H4 (cell line): ENCODE measurements at places on chromosomes 2 and 18. TPM values are rescaled to one million over a fixed set of nuclear protein-coding genes. Genes with fewer than 3 reads are reported as not detected.

DNA sequence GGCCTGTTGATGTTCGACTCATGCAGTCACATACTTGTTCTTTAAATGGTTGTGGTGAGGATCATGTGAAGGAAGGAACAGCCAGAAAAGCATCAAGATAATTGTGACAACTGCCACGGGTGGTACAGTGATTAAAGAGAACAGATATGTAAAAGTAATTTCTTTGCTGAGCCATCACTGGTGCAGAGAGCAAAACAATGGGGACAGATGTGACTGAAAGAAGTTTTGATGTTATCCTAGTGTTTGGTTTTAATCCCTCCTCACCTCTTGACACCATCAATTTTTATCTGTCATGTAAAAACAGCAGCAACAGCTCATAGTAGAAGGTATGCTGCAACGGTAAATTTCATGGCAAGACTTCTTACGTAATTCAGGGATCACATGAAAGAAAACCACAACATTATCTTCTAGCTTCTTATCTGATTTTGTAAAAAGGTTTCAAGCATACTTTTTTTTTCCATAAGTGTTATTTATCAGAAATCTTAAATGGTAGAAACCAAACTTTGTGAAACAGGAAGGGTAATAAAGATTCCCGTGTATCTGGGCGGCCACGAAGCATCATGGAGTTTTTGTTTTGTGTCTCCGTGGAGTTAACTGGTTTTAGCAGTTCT is 65.2 kb downstream of the PLCL1 start:
- no peak for DNase-seq

- no peak for DNase-seq
These were observed 52.4 kb downstream of the STK39 start for GRCh38 chr2:168194784-168195522.

- no peak for DNase-seq
These were observed 17.5 kb downstream of the NOSTRIN start for GRCh38 chr2:168819829-168820489.

GRCh38 chr2:27756544-27757498 is 14.7 kb upstream of the MRPL33 start:
- DNase-seq: no peak

The CXCR4 gene
- 0.06 TPM in 1 of 2 replicates, not detected in the other for total RNA-seq

DNA sequence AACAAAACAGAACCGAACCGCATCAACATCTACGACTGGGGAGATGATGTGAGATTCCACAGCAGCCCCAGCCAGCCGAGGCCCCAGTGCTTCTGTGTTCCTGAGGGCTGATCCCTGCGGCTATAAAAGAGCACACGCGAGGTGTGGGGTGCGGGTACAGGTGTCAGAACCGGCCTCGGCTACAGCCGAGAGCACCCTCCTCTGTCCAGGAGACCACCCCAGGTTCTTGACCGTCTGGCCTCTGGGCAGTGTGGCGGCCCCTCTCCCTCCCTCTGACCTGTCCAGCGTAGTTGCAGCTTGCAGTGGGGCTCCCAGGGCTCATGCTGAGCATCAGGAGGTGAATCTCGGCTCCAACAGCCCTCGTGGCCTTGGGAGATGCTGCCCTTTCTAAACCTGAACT is 23.7 kb downstream of the RTP5 start:
- DNase-seq: no peak

The IL18R1 gene
- 2.0 and 2.8 TPM in 2 replicates for total RNA-seq

The SERPINB12 gene
- not detected in 2 replicates for total RNA-seq

The ANKRD30B gene
- total RNA-seq: 0.08 and 0.33 TPM in 2 replicates

The XIRP2 gene
- not detected in 2 replicates for total RNA-seq

The ACYP2 gene
- total RNA-seq: 6.9 and 15.8 TPM in 2 replicates

The LOXL3 gene
- total RNA-seq: 2.0 and 2.4 TPM in 2 replicates

The ANTXR1 gene
- 27.4 and 34.5 TPM in 2 replicates for total RNA-seq

GRCh38 chr18:23994361-23994902 is 20.1 kb upstream of the TTC39C start:
- DNase-seq: peak; percentile 95

The REG1A gene
- total RNA-seq: 0.49 and 0.95 TPM in 2 replicates

The IL1RN gene
- total RNA-seq: 0.17 TPM in 1 of 2 replicates, not detected in the other

DNA sequence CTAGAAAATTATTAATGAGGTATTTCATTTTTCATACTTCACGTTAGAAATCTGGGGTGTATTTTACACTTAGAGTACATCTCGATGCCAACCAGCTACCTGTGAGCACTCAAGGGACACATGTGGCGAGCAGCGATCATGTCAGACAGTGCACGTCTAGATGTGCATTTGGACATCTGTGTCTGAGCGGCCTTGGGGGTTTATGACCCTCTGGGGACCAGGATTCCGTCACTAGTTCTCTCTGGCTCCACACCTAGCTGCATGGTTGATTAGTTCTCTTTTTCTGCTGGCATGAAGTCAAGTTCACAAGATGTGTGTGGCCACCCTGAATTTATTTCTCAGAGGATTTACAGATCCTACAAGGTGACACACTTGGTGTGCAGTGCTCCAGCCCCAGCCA is 192.2 kb downstream of the TSN start:
- no peak for DNase-seq

- DNase-seq: no peak
These were observed 1.5 kb upstream of the BOLA3 start for GRCh38 chr2:74149247-74149525.

DNA sequence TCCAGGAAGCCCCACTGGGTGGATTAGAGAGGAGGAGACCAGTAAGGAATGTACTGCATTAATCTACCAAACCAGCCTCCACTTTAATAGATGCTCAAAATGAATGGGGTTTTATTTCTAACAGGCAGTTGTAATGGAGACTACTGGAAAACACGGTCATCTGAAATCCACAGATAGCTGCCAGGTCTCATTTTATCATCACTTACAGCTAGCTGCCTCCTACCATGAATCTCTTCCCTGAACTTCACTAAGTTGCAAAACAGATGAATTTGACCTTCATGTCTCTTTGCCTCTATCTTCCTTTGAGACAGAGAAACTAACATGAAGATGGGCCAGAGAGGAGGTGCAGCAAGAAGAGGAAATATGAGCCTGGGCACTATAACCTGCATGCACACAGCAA is 21.9 kb downstream of the ZBTB7C start:
- DNase-seq: no peak

DNA sequence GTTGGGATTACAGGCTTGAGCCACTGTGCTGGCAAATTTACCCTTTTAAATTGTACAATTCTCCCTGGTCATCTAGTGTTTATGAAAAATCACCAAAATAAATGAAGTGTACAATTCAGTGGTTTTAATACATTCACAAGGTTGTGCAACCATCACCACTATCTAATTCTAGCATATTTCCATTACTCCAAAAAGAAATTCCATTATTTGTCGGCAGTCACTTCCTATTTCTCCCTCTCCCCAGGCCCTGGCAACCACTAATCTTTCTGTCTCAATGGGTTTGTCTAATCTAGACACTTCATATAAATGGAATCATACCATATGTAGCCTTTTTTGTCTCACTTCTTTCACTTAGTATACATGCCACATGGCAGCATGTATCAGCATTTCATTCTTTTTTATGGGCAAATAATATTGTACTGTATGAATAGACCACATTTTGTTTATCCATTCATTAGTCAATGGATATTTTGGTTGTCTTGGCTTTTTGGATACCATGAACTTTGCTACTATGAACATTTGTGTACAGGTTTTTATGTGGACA is 12.6 kb upstream of the POLE4 start:
- no peak for DNase-seq

DNA sequence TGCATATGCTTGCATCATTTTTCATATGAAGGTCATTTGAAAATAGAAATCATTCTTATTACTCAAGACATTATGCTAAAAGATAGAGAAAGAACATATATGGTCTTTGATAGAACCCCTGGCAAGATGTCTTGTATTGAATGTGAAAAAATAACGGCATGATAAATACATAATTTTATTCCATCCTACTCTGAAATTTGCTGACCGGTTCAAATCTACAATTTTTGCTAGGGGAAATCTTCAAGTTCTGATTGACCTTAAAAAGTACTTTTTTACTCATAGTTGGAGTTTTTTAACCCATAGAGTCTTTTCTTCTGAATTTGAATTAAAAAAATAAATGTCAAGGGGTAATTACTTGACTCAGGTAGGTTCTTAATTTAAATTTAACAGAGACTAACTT is 920.8 kb downstream of the ERBB4 start:
- no peak for DNase-seq

The TXNDC2 gene
- 0.29 and 0.55 TPM in 2 replicates for total RNA-seq

The CXCR1 gene
- total RNA-seq: not detected in 2 replicates

- peak; percentile 38 for DNase-seq
These were observed 2.4 kb downstream of the EPAS1 start for GRCh38 chr2:46299365-46300263.

DNA sequence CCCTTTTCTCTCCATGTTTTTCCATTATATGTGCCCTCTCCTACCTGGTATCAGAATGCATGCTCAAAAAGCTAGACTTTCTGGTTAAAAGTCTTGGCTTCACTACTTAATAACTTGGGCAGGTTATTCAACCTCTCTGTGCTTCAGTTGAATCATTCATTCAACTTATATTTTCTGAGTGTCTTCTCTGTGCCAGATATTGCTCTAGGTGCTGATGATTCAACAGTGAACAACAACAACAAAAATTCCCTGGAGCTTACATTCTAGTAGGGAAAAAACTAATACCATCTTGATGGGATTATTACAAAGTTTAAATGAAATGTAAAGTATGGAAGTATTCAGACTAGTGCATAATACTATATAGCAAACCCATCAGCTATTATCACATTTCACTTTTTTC is 55.2 kb downstream of the SOS1 start:
- no peak for DNase-seq

- no peak for DNase-seq
These were observed 2.0 kb downstream of the LIMS1 start for GRCh38 chr2:108536133-108536780.

- no peak for DNase-seq
These were observed 42.7 kb upstream of the ALPP start for GRCh38 chr2:232335859-232336215.

- DNase-seq: no peak
These were observed 58.0 kb upstream of the ARL5A start for GRCh38 chr2:151886241-151886640.

GRCh38 chr2:186603286-186603685 is 13.4 kb downstream of the ITGAV start:
- DNase-seq: no peak

GRCh38 chr2:128549094-128549493 is 230.4 kb upstream of the HS6ST1 start:
- no peak for DNase-seq

DNA sequence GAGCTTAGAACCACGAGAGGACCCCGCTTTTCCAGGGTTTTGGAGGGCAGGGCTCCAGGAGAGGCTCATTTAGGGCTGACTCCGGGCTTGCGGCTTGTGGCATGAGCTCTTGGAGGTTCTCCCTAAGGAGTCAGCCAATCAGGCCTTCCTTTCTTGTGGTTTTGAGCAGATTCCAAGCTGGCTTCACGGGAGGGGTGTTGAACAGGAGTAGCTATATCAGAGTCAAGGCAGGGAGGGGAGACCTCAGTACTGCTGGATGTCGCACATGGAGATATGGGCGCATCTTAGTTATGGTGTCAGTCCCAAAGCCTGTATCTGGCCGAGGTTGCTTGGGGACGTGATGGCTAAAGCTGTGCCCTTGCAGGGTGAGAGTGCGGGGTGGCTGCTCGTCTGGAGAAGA is 98.6 kb downstream of the AGAP1 start:
- no peak for DNase-seq

GRCh38 chr2:152565884-152566727 is 151.2 kb downstream of the PRPF40A start:
- no peak for DNase-seq

- DNase-seq: no peak
These were observed 11.0 kb upstream of the RNF144A start for GRCh38 chr2:6906165-6906741.

DNA sequence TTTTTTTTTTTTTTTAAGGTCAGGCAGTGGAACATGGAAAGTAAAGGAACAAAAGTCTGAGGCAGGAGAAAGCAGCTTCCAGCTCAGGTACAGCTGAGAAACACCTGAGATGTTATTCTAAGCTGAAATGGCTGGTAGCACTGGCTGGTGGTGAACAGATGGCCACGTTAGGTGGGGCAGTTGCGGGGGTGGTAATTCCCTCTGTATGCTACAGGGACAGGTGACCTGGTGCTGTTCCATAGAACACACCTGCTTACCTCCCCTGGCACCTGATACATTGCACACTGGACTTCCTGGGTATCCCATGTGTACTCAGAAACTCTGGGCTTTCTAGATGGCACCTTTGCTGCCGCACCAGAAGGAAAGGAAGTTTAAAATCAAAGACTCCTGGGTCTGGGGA is 333.3 kb downstream of the SLC8A1 start:
- DNase-seq: no peak

DNA sequence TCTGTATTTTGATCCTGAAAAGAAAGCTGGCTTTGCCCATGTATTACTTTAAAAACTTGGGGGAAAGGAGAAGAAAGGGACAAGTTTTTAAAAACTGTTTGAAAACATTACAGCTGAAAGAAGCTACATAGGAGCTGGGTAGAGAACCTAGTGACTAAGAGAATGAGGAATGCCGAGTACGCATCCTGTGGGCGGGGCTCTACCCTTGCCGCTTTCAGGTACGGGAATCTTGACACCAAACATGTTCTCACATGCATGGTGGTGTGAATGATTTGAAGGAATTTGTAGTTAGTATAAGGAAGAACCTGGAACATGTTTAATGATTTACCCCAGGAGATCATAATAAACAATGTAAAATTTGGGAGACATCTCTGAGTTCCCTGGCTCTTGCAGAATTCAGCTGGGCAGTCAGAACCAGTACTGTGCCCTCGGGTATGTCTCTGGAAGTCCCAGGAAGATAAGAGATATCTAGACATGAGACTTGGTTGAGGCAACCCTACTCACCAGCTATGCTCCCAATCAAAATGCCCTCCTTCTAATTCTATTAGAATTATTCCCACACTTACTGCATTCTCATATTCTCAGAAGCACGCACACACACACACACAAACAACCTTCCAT is 16.5 kb upstream of the TGFA start:
- no peak for DNase-seq

The ZNF638 gene
- total RNA-seq: 62.4 and 65.2 TPM in 2 replicates

DNA sequence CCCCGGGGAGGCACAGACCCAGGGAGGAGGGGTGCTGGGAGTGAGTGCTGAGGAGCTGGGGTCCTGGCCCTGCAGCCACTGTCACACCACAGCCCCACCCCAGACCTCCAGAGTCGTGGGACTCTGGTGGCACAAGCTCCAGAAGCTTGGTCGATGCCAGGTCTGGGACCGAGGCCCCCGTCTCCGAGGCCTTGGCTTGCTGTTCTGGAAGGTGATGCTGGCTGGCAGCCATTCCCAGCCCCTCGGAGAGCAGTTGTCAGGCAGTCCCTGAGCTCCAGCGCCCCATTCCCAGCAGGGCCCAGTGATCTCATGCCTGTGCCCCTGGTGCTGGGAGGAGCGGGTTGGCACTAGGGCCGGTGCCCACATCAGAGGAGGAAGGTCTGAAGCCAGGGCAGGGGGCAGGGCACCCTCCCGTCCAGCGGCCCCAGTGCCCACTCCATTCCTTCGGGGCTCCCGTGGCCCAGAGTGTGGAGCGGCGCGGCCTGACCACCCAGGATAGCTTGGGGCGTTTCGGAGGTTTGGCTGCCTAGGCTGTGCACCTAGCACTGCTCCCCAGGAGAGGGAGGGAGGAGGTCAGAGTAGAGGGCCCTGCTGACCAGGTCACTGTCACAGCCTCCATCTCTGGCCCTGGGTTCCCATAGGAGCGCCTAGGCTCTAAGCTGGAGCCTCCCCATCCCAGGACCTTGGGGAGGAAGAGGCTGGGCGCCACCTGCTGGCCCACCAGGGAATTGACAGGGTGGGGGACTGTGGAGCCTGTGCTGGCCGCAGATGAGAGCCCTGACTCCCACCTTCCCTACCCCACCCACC is 16.8 kb upstream of the ALPI start:
- no peak for DNase-seq

The WNT10A gene
- 0.12 TPM in 1 of 2 replicates, not detected in the other for total RNA-seq

The EPB41L3 gene
- total RNA-seq: 10.3 and 14.1 TPM in 2 replicates

The SYT4 gene
- 0.37 and 0.92 TPM in 2 replicates for total RNA-seq

The METTL4 gene
- total RNA-seq: 6.9 and 9.7 TPM in 2 replicates
